ENCODE measurements at places on chromosomes 13 and 19.

DNA sequence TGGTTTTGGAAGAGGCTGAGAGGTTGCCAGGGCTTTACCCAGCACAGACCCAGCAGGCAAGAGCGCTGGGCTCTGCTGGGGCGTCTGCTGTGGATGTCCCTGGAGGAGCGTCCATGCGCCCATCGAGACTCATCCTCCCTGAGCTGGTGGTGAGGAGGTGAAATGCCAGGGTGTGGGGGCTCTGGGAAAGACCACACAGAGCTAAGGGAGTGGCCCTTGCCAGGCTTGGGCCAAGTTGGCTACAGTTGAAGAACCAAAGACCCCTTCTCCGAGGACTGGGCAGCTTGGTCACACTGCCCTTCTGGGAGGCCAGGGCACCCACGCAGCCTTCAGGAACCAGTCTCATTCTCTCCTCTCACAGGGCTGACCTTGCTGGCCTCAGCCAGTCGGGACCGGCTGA is 24.6 kb upstream of the OVOL3 start:
- H3K4me3 ChIP-seq, result no peak overlapping the region
- no peak for DNase-seq
- H3K4me1 ChIP-seq, result no peaks in the 10 kb centered on the region
- no peaks in the 10 kb centered on the region for H3K36me3 ChIP-seq
- H3K27ac ChIP-seq, result no peak overlapping the region

DNA sequence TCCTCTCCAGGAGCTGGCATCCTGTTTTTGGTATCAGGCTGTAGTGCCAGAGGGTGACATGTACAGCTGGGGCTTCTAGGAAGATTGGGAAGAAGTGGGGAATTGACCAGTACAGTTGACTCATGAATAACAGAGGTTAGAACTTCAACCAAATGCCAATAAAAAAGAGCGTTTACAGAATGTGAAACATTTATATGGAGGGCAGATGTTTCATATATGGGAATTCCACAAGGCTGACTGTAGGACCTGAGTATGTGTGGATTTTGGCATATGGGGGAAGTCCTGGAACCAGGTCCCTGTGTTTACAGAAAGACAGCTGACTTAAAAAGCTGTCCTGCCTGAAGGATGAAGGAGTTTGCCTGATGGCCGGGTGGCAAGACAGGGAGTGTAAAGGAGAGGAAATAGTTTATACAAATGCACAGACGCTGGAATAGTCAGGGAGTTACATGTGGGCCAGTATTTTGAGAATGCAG is 5.2 kb downstream of the CHAMP1 start:
- H3K27ac ChIP-seq, result no peak overlapping the region
- H3K4me3 ChIP-seq, result no peak overlapping the region
- peaks cover 3% of the 10 kb centered on the region for H3K36me3 ChIP-seq
- DNase-seq, result no peak
- H3K27me3 ChIP-seq, result no peaks in the 10 kb centered on the region

- no peak for DNase-seq
- no peaks in the 10 kb centered on the region for H3K4me1 ChIP-seq
- H3K27ac ChIP-seq, result no peak overlapping the region
- no peak overlapping the region for H3K4me3 ChIP-seq
- no peaks in the 10 kb centered on the region for H3K36me3 ChIP-seq
- H3K27me3 ChIP-seq, result no peaks in the 10 kb centered on the region
Measured at GRCh38 chr19:14198384-14199376, 7.3 kb downstream of the ADGRL1 start.

DNA sequence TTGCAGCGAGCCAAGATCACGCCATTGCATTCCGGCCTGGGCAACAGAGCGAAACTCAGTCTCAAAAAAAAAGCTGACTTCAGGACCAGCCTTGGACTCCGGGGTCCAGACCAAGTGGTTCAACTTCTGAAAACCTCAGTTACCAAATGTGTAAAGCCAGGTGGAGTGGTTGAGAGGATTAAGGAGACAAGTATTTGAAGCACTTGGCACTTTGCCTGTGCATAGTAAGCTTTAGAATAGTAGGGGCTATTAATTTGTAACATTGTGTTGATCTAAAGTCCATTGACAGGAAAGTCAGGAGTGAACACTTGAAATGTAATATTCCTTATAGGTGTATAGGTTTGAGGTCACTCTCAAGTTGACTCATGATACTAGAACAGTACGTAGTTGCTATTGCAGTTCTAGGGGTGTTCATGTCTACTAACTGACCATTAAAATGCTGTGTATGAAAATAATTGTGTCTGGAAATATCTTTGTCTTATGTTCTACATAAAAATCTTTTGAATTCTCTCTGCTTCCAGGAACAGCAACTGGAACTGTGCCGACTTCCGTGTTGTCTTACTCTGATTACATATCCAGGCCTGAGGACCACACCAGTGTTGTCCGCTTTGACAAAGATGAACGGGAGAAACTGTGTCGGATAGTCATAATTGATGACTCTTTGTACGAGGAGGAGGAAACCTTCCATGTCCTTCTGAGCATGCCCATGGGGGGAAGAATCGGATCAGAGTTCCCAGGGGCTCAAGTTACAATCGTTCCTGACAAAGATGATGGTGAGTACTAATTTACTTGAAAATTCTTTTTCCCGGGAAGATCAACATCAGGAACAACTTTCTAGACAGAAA is 97.4 kb downstream of the FREM2 start:
- H3K36me3 ChIP-seq, result no peaks in the 10 kb centered on the region
- no peak for DNase-seq
- H3K4me3 ChIP-seq, result no peak overlapping the region

DNA sequence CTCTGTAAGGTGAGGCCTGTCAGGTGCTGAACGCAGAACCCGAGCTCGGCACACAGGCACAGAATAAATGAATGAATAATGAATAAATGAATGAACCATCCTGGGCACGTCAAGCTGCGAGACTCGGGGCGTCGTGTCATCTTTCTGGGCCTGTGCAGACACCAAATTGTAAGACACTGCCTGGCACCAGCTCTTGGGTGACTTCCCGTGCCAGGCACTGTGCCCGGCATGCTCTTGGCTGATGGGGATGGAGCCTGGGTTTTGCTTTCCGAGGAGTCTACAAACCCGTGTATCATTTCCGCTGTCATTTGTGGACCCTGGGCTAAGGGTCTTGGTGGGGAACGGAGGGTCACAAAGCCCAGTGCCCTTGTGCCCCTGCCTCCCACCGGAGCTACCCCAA is 43.9 kb downstream of the CELF5 start:
- H3K27ac ChIP-seq, result no peak overlapping the region
- no peaks in the 10 kb centered on the region for H3K4me1 ChIP-seq
- no peak overlapping the region for H3K4me3 ChIP-seq
- no peak for DNase-seq

DNA sequence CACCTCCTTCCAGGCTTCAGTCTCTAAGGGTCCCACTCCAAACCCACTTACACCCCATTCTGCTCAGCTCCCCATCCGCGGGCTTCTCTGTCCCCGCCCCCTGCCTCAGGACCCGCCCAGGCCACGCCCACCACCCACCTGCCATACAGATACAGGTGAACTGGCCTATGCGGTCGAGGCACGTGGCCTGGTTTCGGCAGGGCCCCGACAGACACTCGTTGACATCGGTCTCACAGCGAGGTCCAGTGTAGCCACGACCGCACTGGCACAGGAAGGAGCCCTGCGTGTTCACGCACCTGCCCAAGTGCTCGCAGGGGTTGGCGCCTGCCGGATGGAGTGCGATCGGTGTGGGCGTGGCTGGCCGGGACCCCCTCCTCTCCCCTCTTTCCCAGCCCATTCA is 11.9 kb downstream of the NOTCH3 start:
- H3K36me3 ChIP-seq, result no peaks in the 10 kb centered on the region
- no peak overlapping the region for H3K4me3 ChIP-seq
- H3K27me3 ChIP-seq, result no peaks in the 10 kb centered on the region
- H3K27ac ChIP-seq, result no peak overlapping the region
- H3K4me1 ChIP-seq, result no peaks in the 10 kb centered on the region
